ENCODE measurements at places on chromosomes 16 and 17.

DNA sequence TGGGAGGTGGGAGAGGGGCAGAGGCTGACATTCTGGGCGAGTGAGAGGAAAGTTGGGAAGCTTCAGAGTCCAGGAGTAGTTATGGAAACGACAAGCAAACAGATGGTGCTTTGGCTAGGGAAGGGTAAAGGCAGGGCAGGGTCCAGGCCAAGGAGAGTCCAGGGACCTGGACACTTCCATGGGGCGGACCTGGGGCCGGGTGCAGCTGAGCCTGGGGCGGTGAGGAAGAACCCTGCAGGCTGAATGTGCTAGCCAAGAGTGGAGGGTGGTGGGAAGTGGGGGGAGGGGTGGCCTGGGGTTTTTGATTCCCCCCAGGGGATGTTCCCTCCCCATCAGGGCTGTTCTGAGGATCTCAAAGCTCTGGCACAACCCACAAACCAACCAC, 2.6 kb downstream of the PPP1R9B start:
- DNase-seq = peak; percentile 33

- DNase-seq = no peak
Observed at GRCh38 chr16:82195917-82196494, 26.0 kb upstream of the MPHOSPH6 start.

DNA sequence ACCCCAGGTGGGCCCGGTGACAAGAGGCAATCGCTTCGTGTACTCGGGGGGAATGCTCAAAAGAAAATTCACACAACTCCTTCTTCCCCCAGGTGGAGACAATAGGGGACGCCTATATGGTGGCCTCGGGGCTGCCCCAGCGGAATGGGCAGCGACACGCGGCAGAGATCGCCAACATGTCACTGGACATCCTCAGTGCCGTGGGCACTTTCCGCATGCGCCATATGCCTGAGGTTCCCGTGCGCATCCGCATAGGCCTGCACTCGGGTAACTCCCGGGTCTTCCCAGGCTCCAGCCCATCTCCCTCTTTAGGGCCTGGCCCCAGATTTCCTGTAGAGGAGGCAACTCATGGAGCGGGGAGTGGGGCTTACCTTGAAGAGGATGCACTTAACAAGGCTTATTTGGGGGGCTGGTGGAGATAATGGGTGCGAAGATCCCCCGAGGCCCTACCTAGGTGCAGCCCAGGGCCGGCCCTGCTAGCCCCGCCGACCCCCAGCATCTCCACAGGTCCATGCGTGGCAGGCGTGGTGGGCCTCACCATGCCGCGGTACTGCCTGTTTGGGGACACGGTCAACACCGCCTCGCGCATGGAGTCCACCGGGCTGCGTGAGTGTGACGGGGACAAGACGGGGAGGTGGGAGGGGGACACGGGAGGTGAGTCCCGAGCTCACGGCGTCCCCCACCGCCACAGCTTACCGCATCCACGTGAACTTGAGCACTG, 13.0 kb downstream of the GUCY2D start:
- DNase-seq = no peak

DNA sequence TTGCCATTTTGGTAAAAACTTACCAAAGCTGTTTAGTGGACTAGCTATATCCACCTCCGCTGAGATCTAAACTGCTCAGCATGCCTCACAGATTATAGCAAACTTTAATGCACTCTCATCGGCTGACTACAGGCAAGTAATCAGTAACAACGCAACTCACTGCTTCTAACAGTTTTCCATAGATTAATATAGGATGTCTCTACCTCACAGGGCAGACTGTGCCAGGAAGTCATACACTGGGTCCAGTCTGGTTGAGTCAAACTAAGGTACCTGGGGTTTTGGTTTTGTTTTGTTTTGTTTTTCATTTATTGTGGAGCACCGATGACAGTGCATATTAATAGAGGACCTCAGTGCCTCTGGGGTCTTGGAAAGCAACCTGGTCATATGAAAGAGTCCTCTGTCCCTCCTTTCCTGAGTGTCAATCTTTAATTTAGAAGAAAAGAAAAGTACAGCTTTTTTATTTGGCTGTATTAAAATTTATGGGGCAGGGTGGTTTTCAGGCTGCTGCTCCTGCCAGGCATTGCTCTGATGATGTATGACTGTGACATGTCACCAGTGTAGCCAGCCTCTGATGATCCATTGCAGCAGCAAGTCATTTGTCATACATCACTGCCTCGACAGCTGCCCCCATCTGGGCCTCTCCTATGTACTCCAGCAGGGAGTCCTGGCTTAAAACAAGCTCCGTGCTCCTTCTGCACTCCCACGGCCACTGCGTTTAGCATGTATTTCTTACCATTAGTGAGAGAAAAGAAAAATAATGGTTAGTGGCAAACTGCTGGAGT, 854.1 kb downstream of the KCNJ2 start:
- DNase-seq = no peak

- no peak for DNase-seq
Observed at GRCh38 chr16:27920391-27920891, 143.1 kb downstream of the GSG1L start.

DNA sequence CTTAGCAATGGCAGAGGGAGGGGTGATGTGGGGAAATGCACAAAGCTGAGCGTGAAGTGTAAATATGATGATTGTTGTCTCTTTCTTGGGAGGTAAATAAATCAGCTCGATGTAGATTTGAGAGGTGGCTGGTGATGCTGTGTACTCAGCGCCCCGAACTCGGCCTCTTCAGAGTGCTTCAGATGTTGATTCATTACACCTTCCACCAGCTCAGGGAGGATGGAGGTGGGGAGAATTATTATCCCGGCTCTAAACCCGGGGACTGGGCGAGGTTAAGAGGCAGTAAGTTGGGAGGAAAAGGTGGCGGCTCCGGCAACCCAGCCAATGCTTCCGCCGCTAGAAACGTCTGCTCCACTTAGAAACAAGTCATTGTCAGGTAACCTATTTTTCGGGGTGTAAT, 86.5 kb downstream of the RPA1 start:
- DNase-seq = no peak

DNA sequence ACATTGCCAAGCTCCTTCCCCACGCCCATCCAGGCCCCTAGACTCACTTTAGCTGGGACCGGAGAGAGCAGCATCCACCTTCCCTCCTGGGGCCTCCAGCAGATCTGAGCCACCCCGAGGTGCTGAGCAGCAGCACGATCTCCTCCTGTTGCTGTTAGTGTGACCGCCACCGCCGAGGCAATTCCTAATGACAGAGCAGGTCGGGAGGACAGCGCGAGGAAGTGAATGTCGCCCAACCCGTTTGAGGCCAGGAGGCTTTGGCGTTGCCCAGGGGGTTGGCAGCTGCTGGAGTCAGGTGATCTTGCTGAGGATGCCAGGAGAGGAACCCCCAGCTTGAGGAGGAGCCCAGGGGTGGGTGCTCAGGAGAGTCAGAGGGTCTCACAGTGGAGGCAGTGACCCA, at the start of gene RNF222:
Gene RNF222, minus strand, starts transcription at position 192 of the 400 bp plus-strand sequence. CDS start 4,366 bp downstream, outside the sequence.
- no peak for DNase-seq

- no peak for DNase-seq
Observed at GRCh38 chr17:69869667-69870066, 205.4 kb upstream of the KCNJ16 start.

DNA sequence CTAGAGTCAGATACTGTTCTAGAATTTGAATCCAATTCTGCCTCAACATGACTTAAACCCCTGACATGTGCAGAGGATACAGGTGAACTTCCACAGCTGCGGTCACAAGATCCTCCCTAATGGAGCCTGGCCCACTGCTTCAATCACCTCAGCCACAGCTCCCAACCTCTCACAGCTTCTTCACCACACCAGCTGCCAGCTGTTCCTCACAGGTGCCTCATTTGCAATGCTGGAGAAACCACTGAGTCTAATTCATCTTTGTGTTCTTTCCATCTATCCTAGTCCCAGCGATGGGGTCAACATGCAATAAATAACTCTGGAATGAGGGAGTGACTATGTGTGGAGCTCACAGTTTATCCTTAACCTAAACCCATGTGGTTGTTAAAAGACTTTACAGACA, 72.0 kb upstream of the MAF start:
- DNase-seq = peak; percentile 83

- no peak for DNase-seq
Observed at GRCh38 chr17:75721463-75722011, 278 bp downstream of the ITGB4 start.

- DNase-seq = no peak
Observed at GRCh38 chr16:57167538-57167937, 18.3 kb downstream of the PSME3IP1 start.

DNA sequence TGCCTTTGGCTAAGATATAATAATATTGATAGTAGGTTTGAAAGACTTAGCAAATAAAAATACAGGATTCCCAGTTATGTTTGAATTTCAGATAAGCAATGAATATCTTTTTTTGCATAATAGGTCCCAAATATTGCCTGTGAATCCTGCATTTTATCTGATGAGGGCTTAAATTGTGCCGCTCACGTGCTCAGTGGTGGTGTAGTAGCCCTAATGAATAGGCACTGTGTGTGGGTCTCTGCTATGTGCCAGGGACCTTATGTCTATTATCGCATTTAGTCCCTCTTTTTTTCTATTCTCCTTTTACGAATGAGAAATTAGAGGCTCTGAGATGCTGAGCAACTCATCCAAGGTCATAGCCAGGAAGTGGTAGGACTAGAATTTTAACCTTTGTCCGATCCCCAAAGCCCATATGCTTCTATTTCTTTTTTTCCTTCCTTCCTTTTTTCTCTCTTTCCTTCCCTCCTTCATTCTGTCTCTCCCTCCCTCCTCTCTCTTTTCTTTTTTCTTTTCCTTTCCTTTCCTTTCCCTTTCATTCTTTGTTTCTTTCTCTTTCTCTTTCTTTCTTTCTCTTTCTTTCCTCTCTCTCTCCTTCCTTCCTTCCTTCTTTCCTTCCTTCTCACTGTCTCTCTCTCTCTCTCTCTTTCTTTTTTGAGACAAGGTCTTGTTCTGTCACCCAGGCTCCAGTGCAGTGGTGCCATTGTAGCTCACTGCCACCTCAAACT, 47.2 kb downstream of the RGS9 start:
- no peak for DNase-seq

GRCh38 chr17:7849130-7849750, 5.6 kb upstream of the TMEM88 start:
- DNase-seq = no peak

DNA sequence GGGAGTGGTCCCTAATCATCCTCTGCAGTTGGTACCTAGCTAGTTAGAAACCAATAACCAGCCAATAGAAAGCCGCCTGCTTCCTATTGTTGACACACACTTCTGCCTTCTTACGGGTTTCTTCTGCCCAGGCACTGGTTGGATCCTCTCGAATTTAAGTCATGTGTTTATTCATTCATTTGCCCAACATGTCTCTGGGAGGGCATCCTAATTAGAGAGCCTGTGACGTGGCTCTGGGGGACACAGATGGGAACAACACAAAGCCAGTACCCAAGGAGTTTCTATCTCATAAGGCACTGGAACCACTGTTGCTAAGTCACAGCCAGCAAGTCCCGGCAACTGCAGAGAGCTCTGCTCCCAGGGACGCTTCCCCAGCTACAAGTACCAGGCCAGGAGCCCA, 300.7 kb upstream of the TNRC6C start:
- no peak for DNase-seq

- no peak for DNase-seq
Observed at GRCh38 chr16:87250431-87250960, 66.7 kb downstream of the C16orf95 start.

All from RPMI8226 (cell line).